ENCODE measurements at places on chromosomes 1 and 21. TPM values are rescaled to one million over a fixed set of nuclear protein-coding genes. Genes with fewer than 3 reads are reported as not detected.

MATN1 gene
- not detected for total RNA-seq

TARBP1 gene
- total RNA-seq = 20.2 TPM

GJB3 gene
- 2.9 TPM for total RNA-seq

IL6R gene
- 10.7 TPM for total RNA-seq

OMA1 gene
- 15.5 TPM for total RNA-seq

COL18A1 gene
- total RNA-seq = 19.8 TPM

B3GALT5 gene
- 81.9 TPM for total RNA-seq

ACTL8 gene
- not detected for total RNA-seq

IRF6 gene
- total RNA-seq = 38.2 TPM

C1orf105 gene
- total RNA-seq = not detected

HES4 gene
- 15.9 TPM for total RNA-seq

OR2L13 gene
- not detected for total RNA-seq

SKI gene
- 37.8 TPM for total RNA-seq

LCE2B gene
- not detected for total RNA-seq

OR6N1 gene
- total RNA-seq = not detected

Data from transverse colon (tissue), 4 donors.